ENCODE measurements at places on chromosomes 6 and 20.

- peak; percentile 55 for DNase-seq
These were observed 635 bp upstream of the TENT5A start for GRCh38 chr6:81752921-81753710.

GRCh38 chr20:49824206-49824605, 11.6 kb downstream of the SLC9A8 start:
- no peak for DNase-seq

- no peak for DNase-seq
These were observed 34.0 kb upstream of the NXT1 start for GRCh38 chr20:23316626-23317025.

DNA sequence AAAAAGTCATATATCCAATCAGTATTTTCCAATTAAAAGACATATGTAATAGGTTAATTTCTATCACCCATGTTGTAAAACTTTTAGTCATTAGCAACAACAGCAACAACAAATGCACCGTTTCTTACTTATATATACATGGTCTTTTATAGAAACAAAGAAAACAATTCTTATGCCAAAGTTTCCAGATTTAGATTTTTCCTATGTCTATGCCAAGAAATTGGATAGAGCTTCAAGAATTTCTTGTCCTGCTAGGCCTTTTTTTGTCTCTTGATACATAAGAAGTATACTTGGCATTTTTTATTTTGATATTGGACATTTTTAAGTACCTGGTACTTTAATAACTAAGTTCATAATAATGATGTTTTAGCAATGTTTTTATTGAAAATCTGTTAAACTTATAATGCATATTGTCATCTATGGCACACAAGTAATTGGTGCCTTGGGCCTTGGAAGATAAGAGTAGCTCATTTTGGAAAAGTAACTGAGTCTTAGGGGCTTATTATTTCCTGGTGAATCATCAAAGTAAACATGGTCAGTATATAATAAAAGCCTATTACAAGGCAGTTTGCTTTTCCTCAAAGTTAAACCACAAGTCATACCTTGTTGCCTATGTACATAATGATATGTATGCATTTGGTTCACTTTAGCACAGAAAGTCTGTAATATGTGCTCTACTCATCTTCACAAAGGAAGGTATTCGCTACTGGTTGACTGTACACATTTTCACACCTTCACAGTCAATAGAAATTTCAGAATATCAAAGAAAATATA, 10.1 kb upstream of the FRK start:
- no peak for DNase-seq

DNA sequence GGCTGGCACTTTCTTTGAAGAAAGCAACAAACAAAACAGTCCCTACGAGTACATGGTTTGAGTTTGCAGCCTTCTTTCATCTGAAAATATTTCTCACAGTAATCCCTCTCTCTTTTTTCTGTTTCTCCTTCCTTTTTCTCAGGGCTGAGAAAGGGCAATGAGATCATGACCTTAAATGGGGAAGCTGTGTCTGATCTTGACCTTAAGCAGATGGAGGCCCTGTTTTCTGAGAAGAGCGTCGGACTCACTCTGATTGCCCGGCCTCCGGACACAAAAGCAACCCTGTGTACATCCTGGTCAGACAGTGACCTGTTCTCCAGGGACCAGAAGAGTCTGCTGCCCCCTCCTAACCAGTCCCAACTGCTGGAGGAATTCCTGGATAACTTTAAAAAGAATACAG, 80.7 kb upstream of the CLDN20 start:
- no peak for DNase-seq

DNA sequence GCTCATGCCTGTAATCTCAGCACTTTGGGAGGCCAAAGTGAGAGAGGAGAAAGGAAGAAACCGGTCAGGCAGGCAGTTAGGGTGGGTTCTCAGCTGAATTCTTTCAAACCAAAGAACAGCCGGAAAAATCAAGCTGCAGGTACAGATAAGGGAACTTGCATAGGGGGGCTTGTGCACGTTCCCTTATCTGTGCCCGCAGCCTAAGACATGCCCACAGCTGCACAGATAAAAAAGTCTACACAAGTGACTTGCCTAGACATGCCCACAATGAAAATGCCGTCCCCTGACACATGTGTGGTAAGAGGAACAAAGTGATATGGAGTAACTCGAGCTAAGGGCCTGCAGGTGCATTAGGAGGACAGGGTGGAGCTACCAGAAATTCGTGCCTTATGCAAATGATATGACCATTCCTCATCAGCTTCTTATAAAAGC, 175.8 kb upstream of the SALL4 start:
- DNase-seq = no peak

GRCh38 chr20:1875762-1876161, 19.4 kb upstream of the SIRPA start:
- no peak for DNase-seq

DNA sequence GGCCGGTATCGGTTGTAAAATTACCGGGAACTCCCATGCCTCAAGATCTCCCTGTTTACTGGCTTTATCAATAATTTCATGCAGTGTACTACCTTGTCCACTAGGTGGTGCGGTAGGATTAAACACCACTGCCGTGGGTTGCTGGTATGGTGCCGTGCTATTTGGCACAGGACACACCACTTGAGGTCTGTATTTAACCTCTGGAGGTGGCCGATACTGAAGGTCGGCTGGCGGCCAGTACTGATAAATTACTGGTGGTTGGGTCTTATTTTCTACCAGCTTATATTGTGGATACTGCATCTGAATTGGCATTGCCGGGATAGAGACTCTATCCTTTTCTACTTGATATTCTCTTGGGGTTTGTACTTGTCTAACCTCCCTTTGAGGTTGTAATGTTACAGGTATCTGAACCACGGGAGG, 14.3 kb upstream of the PTCRA start:
- DNase-seq = peak; percentile 38

DNA sequence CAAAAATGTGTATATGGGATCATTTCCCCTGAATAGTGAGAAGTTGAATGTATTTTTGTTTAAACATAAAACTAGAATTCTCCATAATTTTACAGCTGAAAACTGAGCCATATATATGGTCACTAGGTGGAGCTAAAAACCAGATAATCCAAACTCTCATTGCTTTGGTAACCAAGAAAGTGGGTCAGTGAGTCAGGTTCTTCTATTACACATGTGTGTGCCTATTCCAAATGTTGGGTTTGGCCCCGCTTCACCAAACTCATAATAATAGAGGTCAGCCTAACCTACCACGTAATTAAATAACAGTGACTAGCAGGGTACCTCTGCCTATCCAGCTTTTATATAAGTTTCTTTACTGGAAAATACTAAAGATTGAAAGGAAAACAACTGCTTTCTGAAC, 19.3 kb upstream of the RNGTT start:
- DNase-seq = no peak

DNA sequence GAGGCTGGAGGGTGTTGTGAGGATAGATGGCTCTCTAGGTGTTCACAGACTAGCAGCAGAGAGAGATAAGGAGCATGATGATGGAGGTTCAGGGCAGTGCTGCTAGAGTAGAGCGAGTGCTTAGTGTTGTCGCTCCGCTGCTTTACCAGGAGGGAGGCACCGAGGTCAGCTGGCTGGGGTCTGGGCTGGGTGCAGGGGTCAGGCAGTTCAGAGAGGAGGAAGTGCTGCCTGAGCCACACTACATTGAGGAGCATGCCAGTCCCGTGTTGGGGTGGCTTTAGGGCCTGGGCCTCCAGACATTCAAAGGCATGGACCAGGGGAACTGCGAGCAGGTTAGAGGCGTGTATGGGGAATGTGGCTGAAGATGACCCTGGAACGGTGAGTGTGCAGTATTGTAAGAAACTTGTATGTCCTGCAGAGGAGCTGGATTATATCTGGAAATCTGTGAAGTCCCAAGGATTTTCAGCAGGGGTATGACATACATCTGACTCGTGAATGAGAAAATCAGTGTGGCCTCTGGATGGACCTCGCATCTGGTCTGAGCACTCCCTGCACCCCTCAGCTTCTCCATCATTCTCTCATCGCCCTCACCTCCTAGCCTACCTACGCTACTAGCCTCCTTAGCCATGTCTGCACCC, 66.9 kb downstream of the IGF2R start:
- DNase-seq = no peak

DNA sequence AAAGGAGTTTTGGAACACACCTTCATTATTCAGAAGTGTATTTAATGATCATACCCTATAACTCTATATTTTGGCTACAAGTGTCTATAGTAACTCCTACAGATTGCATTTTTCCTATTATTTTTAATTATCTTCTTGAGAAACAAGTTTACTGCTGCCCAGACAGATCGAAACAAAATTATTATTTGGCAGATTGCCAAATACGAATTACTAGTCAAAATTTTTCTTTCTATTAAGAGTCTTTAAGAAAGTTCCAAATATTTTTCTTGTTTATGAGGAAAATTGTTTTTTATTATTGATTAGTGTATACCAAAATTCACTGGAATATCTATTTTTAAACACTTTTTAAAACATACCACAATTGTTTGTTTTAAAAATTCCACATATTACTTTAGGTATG, 821.9 kb upstream of the SLC35B3 start:
- no peak for DNase-seq

DNA sequence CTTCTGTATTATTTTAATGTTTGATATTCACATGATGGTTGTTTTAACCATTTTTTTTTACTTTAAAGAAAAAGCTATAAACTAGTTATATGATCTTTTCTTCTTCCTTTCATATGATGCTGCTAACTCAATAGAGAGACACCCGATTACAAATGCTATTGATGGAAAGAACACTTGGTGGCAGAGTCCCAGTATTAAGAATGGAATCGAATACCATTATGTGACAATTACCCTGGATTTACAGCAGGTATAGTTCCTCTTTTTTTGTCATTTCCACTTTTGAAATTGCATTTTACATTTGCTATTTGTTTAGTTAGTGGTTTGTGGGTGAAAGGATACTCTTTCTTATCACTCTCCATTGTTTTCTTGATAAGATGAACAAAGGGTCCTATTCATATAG, 176.7 kb downstream of the LAMA2 start:
- DNase-seq = no peak

- no peak for DNase-seq
These were observed 87.2 kb downstream of the PDE7B start for GRCh38 chr6:135938576-135939207.

- no peak for DNase-seq
These were observed 9.0 kb upstream of the HDAC2 start for GRCh38 chr6:113979937-113980336.

DNA sequence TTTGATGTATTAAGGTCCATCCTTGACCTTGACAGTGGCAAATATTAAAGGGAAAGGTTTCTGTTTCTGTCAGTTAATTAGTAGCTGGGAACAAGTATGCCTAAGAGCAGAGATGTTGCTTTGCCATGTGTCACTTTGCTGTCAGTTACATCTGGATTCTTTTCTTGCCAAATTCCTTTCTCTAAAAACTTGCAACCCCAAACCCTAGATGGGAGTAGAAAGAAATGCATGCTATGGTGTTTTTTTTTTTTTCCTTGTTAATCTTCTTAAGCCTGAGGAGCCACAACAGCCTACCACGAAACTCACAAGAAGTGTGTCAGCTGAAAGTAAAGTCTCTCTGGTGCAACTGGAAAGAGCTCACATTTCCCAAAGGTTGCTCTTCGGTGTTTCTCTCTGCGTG, 18.0 kb upstream of the CLDN20 start:
- no peak for DNase-seq

- no peak for DNase-seq
These were observed 4.4 kb downstream of the GZF1 start for GRCh38 chr20:23366384-23366783.

DNA sequence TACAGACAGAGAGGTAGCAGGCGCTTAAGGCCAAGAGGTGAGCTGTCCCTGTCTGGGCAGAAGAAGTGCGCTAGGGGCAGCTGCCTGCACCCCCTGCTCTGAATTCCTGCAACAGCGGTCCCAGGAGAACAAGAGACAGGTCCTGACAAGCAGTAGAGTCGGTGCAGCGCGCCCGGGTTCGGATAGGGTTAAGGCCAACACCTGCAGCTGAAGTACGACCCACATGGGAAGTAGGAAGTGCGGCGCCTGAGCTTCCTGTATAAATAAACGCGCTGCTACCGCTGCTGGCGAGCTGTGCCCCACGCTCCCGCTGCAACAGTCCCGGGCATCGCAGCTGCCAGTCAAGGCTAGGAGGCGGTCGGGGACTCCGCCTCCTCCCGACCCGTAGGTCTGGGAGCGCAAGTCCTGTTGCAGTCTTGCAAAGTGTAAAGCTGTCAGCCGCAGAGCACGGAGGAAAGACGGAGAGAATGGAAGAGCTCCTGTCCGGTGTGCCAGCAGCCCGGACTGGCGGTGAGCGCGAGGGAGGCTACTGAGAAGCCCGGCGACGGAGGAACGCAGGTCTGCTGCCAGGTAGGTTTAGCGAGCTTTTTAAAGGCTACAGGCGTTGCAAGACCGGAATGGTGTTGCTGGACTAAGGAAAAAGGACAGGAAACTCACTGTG, at the start of gene RNF144B:
TSS of gene RNF144B (plus strand) at position 290 of the 661 bp plus-strand sequence. CDS start 12,185 bp downstream, outside the sequence.
- peak; percentile 52 for DNase-seq

DNA sequence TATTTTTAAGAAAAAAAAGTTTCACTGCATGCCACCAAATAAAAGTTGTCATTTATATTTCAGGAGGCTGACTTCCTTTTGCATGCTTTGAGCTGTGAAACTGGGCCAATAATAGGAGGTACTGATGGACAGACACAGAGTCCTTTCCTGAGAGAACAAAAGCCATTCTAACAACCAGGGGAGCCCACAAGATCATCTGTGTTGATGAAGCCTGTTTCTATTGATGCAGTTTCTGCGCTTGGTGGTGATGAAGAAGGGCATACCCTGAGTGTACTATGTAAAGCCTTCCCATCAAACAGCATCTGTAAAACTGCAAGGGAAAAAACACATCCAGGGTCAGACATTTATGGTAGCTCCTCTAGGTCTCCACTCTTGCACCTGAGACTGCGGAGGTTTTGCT, 34.8 kb downstream of the ABHD12 start:
- no peak for DNase-seq

DNA sequence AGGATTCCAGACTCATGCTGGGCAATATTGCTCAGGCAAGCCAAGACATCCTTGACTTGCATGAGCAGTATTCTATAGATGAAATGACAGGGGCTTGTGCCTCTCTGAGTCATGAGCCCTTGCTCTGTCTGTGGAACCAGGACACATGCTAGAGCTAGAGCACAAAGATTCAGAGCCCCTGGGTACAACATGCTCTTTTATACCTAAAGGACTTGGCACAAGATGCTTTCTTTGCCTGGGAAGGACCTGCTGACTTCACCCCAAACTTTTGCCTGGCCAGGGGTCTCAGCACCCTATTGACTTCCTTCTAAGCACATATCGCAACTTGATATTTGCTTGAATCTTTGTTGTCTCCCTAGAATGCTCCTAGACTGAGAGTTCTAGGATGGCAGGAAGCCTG, 27.4 kb downstream of the TGM6 start:
- no peak for DNase-seq
